ENCODE measurements at places on chromosomes 16 and 17. TPM values are rescaled to one million over a fixed set of nuclear protein-coding genes. Genes with fewer than 3 reads are reported as not detected.

DNA sequence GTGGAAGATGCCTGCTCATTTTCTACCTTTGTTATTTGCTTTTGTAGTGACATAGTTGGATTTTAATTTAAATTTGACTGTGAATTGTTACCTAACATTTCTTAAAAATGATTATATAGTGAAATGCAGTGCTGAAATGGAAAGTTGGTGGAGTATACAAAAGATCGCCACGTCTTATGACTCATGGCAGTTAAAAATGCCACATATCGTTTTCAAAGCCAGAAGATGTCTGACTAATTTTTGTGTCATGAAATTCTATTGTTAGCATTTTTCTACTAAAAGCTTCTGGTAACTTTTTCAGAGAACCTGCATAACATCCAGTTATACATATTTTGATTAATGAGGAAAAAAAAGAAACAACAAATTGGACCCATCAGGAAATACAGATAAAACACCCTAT is 20.6 kb downstream of the MAP2K4 start:
- DNase-seq: no peak

- no peak for DNase-seq
Measured at GRCh38 chr17:35447499-35447898, 1.1 kb downstream of the SLFN13 start.

DNA sequence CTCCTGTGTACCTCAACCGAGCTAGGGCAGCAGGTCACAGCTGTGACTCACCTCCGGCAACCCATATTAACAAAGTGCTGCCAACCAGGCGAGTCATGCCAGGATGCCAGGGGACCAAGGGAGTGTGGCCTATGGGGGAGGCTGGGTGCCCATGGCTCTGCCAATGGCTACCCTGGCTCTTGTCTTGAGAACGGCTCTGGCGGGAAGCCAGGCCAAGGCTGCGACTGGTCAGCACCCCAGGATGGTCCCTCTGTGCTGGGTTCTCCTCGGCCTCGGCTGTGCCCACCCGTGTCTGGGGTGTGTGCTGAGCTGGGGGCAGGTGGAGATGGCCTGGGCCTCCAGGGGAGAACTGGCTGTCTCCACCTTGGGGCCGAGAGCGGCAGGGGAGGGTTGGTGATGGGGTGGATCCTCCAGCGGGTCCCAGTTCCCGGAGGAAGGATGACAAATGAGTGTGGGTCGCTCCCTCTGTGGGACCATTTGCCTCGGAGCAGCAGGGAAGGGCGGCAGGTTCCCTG is 75.8 kb downstream of the MRC2 start:
- no peak for DNase-seq

- no peak for DNase-seq
Measured at GRCh38 chr16:2663553-2664546, 18.5 kb upstream of the KCTD5 start.

DNA sequence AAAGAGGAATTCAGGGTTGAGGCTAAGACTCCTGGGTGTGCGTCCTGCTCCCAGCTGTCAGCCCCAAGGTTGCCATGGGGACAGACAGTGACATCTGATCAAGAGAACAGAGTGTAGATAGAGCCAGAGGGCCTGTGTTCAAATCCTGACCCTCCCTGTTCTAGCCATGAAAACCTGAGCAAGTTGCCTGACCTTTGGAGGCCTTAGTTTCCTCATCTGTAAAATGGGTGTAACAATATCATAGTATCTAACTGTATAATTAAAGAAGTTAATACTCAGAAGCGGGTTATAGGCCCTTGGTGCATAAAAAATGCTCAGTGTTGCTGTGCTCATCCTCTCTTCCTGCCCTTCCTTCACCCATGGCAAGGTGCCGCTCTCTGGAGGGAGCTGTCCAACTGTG is 28.7 kb upstream of the FOXF1 start:
- no peak for DNase-seq

DNA sequence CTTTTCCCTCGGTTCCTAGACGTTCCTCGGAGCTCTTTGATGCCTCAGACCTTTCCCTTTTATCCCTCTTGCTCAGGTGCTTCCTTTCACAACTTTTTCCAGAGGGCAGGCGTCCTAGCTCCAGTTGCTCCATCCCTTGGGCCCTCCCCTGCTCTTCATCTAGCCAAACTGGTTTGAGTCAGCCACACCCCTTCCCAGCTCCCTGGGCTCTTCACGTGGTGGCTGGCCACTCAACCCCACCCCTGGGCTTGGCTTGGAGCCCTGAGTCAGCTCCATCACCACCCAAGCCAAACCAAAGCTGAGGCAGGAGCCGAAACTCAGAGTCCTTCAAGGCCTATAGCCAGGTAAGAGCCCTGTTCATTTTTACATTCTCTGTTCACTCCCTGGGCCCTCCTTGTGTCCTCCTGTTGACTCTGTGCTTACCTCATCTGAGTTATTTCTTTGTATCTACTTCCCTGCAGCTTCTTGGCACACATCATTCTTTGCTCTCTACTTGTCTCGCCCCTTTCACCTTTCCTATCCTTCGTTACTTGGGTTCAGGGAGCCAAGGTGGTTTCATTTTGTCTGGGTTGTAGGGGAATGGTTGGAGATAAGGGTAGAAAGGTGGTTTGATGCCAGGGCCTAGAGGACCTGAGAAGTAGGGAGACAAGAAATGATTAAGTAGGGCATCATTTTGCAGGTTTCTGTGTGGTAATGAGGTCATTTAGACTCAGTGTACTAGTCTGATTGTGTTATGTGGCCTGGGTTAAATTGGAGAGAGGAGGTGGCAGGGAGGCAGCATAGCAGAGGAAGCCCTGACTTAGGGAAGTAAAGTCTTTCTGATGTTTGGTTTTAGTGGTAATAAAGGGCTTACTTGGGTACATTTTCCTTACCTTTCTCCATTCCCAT is 7.6 kb upstream of the PHKG2 start:
- DNase-seq: no peak

- DNase-seq: no peak
Measured at GRCh38 chr17:34798581-34798980, 162.7 kb downstream of the CCT6B start.

DNA sequence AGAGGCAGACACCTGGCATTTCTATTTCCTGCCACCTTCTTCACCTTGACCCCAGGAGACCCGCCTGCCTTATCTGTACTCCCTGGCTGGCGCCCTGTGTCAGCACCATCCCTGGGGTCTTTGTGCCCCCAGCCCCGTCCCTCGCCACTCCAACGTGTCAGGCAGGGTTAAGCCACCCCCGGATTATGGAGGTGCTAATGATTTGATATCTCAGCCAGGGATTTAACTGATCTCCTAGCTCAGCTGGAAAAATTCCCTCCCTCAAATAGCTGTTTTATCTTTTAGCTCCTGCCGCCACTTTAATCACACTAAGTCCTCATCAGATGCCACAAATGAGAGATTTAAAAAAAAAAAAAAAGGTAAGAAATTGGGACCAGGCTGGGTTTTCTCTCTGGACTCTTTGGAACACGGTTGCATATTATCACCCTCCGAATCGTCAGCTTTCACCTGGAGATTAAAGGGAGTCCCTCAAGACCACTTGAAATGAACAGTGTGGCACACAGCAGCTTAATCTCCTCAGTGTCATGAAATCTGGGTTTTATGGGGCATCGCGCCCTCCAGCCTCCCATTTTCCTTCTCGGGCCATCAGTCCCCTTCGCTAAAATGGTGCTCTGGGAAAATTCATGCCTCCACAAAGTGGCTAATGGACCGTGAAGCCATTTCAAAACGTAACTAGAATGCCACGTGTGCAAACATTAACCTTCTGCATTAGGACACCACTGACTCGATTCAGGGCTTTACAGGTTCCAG is 26.2 kb upstream of the WFDC1 start:
- DNase-seq: no peak

GRCh38 chr17:56314026-56314425 is 160.8 kb downstream of the ANKFN1 start:
- DNase-seq: no peak

DNA sequence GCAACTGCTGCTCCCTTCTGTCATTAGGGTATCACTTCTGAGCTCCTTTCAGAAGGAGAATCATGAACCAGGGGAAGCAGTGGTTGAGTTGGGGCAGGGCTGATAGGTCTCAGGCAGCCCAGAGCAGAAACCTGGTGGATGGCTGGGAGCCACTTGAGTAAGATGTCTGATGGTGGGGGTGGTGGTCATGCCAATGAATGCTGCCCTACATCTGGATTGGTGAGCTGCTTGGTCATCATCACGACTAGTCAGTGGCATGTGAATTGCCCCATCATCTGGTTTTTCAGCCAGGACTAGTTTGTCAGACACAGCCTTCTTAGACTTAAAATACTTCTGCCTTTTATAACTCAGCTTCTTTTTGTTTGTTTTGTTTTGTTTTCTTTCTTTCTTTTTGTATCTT is 2.6 kb downstream of the GID4 start:
- DNase-seq: no peak

DNA sequence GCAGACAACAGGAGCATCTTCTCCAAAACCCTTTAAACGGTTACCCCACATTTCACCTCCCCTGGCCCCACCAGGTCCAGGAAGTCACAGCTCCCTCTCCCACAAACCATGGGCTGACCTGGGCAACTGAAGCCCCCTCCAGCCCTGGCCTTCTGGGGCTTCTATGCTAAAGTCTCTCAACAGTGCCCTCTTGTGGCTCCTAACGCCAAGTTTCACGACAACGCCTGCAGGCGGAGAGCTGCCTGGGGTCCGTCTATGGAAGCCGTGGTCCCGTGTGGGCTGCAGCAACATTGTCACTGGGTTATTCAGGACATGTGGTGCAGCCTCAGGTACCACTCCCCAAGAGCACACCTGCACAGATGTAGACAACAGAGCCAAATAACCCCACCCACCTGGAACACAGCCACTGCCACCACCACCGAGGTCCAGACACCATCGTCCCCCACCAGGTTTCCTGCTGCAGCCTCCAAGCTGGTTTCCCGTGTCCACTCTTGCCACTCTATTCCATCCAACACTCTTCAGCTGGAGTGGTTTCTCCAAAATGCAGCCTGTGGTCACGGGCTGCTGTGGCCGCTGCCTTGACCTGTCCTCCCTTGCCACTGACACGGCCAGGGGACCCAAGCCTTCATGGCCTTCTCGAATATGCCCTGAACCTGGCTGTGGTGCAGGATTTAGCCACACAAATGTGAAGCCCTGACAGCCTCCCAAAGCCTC is 19.1 kb downstream of the C16orf95 start:
- DNase-seq: peak; percentile 67

- DNase-seq: no peak
Measured at GRCh38 chr16:49834531-49835151, 21.3 kb downstream of the ZNF423 start.

- DNase-seq: no peak
Measured at GRCh38 chr17:17876959-17877528, 40.3 kb upstream of the SREBF1 start.

The SDR42E2 gene
- 0.28 TPM for total RNA-seq

The RASD1 gene
- total RNA-seq: not detected

The PRR11 gene
- 106 TPM for total RNA-seq

Measured in OCI-LY7 (cell line).